ENCODE measurements at places on chromosomes 3 and 15. TPM values are rescaled to one million over a fixed set of nuclear protein-coding genes. Genes with fewer than 3 reads are reported as not detected.

Gene DOCK3
- under 0.01 TPM for total RNA-seq

Gene RGMA
- 0.47 TPM for total RNA-seq

Gene IL1RAP
- total RNA-seq = 3.5 TPM

Gene UTS2B
- not detected for total RNA-seq

Gene NRG4
- total RNA-seq = 0.05 TPM

Gene CRTAP
- 132 TPM for total RNA-seq

Gene TRPC1
- total RNA-seq = 14.0 TPM

Gene HCN4
- total RNA-seq = not detected

Gene ROPN1
- total RNA-seq = not detected

Gene KLHL18
- total RNA-seq = 31.1 TPM

Gene MCTP2
- 9.0 TPM for total RNA-seq

DNA sequence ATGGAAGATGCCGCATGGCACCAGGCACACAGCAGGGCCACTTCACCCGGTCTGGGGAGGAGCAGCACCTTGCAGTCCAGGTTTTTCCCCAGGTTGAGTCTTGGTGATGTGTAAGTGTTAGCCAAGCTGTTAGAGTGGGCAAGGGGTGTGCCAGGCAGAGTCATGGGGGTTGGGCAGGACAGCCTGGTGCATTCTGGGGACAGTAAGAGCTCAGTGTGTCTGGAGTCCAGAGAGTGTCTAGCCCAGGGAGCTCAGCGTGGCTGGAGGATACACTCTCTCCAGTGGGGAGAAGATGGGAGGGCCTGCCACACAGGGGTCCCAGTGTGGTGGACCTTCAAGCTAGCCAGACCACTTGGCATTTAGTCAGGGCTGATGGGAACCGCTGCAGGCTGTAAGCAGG is 87.4 kb downstream of the AAGAB start:
- DNase-seq = no peak

DNA sequence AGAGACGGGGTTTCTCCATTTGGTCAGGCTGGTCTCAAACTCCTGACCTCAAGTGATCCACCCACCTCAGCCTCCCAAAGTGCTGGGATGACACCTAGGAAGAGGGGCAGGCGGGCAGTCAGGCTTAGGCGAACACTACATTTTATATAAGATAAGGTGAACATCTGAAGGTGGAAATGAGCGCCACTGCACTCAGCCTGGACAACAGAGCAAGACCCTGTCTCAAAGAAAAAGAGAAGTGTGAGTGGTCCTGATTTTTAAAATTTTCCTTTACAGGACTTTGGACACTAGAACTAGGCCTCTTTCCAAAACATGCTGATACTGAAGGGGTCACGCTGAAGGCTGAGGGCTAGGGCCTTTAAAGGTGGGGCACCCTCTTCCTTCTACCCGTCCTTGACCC is 48.0 kb downstream of the ZDHHC19 start:
- DNase-seq = no peak

DNA sequence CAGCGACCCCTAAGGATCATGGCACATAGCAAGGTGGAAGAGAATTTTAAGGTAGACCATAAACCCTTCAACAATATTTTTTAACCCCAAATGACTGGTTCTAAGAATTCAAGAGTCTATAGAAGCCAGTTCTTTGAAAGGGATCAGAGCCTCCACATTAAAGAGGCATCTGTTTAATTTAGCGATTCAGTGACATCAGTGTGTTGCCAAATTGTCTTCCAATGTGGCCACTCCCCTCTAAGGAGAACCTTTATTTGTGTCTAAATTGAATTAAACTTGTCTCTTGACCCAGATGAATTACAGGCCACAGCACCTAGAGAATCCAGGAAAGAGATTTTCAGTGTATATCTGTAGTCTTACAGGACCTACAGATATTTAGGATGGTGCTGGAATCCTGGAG is 6.6 kb upstream of the SH3BP5 start:
- DNase-seq = no peak

DNA sequence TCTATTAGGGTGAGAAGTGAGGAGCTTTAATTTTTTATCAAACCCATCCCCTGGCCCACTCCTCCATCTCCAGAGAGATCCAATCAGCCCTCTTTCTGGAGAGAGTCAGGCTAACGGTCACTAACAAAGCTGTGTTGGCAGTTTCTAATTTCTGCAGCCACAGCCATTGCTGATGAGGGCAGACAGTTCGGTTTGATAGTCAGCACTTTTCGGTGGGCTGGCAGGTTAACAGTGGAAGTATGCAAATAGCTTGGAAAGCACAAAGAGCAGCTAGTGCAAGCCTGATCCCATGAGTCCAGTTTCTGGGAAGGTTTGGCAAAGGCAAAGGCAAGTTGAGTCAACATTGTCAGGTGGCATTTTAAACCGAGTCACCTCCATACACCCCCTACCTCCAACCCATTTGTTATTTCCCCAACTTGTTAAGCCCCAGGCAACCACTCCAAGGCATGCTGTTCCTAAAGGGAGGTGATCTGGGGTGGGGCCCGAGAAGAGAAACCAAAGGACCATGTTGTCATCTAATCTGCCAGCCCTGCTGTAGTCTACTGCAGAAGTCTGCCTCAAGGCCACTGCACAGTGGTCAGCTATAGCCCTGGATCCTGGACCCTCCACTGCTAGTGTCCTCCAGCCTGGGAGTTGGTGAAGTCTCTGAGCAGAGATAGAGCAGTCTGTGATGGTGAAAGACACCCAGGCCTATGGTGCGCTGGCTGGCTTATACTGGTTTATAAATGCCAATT is 1.7 kb downstream of the CCR1 start:
- no peak for DNase-seq

GRCh38 chr15:79140846-79141570 is 50.4 kb upstream of the RASGRF1 start:
- no peak for DNase-seq

- DNase-seq = no peak
Measured at GRCh38 chr3:72664184-72664975, 183.9 kb downstream of the SHQ1 start.

GRCh38 chr15:79332824-79333510 is 22.1 kb downstream of the TMED3 start:
- DNase-seq = no peak

DNA sequence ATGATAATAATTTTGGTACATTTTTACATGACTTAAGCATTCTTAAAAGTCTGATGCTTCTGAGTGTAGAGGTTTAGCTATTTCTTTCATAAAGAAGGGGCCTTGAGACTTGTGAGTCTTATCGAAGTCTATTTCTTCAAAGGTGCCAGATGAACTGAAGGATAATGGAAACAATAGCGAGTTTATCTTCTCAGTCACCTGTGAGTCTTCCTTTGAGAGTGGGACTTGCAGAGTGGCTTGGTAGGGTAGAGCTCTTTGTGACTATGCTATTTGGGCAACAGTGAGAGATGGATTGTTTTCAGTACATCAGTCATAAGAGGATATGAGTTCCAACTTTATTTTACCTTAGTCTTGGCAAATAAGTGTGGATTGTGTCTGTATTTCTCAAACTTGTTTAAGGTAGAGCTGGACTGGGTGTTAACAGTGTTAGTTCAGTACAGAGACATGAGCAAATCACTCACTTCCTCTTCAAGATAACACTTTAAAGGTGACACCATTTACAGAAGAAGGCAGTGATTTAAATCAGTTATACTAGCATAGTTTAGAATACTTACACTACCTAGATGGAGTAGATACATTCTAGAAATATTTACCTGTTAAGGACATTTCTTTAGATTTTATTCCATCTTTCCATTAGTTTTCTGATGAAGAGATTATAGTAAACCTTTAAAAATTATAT is 3.2 kb downstream of the AKAP13 start:
- no peak for DNase-seq

DNA sequence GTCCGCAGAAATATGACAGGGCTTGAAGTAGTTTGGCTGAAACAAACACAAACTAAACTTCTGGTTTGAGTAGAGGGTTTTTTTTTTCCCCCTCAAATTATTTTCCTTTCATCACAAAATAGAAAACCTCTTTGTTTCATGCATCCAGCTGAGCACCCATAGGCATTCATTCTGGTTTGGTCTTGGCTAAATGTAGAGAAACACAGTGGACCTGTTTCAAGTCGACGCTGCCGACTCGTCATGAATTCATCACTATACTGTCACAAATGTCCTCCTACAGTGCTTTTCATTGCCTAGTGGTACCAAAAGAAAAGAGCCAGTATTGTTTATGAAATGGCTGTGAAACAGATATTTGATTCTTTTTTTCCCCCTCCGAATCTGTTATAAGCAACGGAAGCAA is 52.4 kb upstream of the GYG1 start:
- DNase-seq = no peak

DNA sequence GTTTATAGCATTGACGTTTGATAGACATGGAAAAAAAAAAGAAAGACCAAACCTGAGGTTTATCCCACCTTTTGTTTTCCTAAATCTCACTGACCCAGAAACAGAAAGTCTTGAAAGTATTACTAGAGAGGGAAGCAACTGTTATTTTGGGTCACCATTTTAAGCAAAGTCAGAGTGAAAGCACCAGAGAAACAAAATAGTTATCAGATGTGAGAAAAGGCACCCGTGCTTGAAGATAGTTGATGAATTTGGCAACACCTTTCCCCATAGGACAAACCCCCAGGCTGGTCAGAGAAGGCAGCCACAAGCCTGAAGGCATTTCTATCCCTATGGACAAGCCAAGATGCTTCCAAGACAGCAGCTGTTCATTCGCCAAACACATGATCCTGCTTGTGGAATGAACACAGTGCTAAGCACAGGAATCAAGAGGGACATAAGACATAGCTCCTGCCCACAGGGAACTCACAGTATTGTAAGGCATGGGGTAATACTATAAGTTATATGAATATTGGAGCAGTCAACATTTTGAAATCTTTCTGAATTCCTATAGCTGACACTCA is 170.9 kb downstream of the ERC2 start:
- no peak for DNase-seq

DNA sequence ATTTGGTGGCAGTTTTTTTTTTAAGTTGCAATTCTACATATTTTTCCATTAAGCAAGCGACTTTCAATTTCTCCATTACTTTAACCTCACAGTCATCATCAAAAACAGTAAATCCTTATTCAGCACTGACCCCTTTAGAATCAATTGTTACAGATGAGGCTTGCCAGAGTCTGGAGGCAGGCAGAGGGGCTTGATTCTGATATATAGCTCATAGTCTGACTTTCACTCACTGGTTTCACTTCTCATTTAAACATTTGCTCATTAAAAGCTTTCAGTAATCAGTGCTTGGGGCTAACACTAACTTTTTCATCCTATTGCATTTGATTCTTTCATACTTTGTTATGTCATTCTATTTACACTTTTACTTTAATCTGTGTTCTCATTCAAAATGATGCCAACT is 88.4 kb downstream of the PYDC2 start:
- no peak for DNase-seq

DNA sequence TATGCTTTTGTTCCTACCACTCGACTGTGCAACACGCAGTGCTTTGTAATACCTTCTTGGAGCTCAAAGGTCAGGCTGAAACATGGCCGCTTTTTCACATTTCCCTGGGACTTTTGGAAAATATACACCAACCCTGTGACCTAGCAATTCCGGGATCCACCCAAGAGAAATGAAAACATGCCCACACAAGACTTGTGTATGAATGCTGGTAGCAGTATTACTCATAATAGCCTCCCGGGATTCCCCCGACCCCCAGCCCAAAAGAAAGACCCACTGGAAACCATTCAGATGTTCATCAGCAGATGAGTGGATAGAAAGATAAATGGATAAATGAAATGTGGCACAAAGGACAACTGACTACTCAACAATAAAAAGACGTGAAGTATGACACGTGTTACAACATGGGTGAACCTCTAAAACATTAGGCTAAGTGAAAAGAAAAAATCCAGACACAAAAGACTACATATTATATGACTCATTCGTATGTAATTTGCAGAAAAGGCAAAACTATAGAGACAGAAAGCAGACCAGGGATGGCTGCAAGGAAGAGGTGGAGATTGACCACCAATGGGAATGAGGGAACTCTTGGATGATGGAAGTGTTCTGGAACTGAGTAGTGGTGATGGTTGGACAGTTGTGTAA is 104.1 kb downstream of the PGPEP1L start:
- DNase-seq = peak; percentile 51

GRCh38 chr3:161969867-161970266 is 473.3 kb downstream of the OTOL1 start:
- no peak for DNase-seq

Data from dermis blood vessel endothelial cell (primary cell).